ENCODE measurements at places on chromosomes 7 and 10.

GRCh38 chr7:21617513-21617912 lies 74.7 kb downstream of the DNAH11 start:
- DNase-seq = no peak

GRCh38 chr10:1674501-1674900 lies 62.8 kb downstream of the ADARB2 start:
- no peak for DNase-seq

GRCh38 chr10:31728698-31729224 lies 199.9 kb downstream of the ARHGAP12 start:
- DNase-seq = no peak

DNA sequence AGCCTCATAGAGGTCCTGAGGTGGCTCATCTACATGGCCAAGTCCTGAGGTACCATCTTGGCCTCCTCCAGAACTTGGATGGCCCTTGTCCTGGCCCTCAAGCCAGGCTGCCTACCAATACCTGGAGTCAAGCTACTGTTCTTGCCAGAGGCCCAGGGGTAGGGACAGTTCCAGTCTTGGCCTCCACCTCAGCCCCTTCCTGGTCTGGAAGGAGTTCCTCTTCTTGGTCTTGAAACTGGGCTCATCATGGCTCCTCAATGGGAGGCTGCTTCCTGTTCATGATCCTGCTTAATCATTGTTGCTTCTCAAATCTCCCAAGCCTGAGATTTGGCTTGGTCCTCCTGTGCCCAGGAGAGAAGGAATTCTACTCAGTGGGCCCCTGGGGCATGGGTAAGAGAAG lies 3.9 kb downstream of the HPS6 start:
- DNase-seq = no peak

DNA sequence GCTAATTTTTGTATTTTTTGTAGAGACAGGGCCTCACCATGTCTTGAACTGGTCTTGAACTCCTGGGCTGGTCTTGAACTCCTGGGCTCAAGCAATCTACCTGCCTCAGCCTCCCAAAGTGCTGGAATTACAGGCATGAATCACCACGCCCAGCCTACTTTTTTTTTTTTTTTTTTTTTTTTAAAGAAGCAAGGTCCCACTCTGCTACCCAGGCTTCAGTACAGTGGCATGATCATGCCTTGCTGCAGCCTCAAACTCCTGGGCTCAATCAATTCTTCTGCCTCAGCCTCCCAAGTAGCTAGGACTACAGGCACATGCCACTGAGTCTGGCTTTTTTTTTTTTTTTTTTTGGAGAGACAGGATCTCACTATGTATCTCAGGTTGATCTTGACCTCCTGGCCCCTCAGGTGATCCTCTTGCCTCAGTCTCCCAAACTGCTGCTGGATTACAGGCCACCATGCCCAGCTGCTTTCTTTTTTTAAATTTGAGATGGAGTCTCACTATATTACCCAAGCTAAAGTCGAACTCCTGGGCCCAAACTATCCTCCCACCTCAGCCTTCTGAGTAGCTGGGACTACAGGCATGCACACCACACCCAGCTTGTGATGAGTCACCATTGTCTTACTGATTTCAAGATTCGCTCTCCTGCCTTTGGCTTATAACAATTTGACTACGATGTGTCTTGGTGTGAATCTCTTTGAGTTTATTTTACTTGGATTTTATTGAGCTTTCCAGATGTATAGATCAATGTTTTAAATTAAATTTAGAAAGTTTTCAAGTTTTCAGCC lies 9.0 kb downstream of the RPEL1 start:
- DNase-seq = no peak

- DNase-seq = no peak
Measured at GRCh38 chr10:20677340-20677739, 219.8 kb downstream of the NEBL start.

DNA sequence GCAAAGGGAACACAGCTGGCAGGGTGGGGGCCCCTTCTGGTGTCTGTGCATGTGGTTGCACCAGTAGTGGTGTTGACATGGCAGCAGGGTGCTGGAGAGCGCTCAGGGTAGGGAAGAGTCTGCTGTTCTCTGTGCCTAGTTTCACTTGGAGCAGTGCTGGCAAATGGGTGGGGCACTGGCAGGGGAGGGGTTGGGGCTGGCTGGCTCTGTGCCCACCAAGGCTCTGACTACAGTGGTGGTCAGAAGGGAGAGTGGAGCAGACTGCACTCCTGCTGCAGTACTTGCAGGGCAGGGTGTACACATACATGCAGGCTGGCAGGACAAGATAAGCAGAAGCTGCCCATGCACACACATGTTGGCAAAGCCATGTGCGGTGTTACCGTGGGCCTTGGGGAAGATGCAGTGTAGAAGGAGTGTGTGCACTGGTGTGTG lies 18.2 kb downstream of the FAM25A start:
- DNase-seq = no peak

DNA sequence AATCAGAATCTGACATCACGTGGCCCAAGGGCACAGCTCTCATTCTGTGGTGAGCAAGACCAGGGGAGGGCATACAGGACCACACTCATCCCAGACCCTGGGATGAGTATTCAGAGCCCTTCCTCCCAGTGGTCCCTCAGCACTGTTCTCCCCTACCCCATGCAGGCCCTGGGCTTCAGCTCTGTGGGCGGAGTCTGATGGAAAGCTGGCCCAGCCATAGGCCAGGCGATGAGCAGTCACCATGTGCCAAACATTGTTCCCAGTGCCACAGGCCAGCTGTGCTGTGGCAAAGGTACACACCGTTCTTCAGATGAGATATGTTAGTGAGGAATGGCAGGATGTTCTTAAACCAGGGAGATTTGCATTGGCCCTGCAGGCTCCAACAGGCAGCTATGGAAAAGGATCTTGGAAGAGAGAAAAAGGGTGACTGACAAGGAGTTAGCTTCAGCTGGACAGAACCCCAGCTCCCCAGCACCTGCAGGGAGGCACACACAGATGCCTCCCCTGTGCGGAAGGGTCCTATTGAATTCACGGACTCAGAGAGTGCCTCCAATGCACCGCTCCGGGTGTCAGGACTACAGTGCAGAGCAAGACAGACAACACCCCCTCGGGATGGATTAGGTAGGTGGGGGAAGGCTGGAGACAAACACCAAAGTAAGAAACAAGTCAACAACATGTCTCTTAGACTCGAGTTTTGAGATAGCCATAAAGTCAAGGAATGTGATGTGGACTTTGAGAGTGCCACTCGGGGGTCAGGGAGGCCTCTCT lies 596.0 kb upstream of the MGMT start:
- no peak for DNase-seq

DNA sequence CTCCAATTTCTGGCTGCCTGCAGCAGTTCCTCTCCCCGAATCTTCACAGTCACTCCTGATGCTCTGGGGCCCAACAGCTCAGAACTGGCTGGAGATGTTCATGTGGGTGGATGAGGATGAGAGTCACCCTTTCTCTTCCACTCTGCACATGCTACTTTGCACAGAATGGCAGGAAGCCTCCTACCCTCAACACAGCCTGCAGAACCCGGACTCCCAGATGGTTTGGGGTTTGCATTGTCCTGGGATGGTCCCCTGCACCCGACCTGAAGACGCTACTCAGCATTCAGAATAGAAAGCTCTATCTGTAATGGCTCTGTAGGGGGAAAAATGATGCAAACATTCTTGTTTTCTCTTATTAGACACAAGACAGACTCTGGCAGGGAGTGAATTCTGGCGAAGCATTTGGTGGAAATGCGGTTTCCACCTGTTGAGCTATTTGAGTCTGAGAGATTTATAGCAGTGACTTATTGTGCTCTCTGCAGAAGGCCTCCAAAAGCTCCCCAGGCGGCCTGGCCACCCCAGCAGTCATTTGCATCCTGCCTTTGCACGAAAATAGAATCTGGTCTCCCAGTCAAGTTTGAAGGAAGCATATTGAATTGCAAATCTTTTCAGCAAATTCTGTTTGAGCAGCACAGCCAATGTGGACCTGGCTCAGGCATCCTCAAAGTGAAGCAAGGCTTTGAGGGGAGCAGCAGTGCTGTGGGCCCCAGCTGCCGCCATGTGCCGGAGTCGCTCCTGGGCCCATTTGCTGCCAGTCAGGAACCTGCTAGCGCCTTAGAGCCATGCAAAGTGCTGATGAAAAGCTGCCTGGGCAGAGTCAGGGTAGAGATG lies 309.3 kb downstream of the TCERG1L start:
- DNase-seq = no peak

DNA sequence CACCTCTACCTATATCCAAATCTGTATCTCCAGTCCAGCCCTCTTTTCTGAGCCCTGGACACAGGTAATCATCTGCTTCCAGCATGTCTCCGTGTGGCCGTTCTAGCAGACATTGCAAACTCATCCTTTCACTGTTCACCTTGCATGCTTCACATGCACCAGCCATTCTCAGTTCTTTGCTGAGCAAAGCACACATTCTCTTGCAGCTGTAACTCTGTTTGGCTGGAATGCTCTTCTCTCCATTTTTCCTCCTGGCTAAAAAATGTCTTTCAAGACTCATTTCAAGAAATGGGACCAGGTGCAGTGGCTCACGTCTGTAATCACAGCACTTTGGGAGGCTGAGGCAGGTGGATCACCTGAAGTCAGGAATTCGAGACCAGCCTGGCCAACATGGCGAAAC lies 40.3 kb upstream of the NRF1 start:
- DNase-seq = no peak

All from stimulated activated CD4-positive, alpha-beta T cell treated with anti-CD3 and anti-CD28 coated beads, Interleukin-4, amount 100 ng/mL, for 24 hours (primary cell).